ENCODE measurements at places on chromosomes 16 and 17. TPM values are rescaled to one million over a fixed set of nuclear protein-coding genes. Genes with fewer than 3 reads are reported as not detected.

Gene SYT17
- total RNA-seq, result not detected

Gene CACNA1G
- total RNA-seq, result not detected

Gene HOXB4
- total RNA-seq, result 0.89 TPM

Gene ACSM2A
- not detected for total RNA-seq

Gene TCAP
- total RNA-seq, result 3.0 TPM

Gene CMTM2
- 0.87 TPM for total RNA-seq

Gene TMEM11
- total RNA-seq, result 23.6 TPM

Gene RAB11FIP4
- total RNA-seq, result 22.5 TPM

Gene PAGR1
- total RNA-seq, result 20.2 TPM

Gene SALL1
- total RNA-seq, result not detected

Gene ASGR2
- total RNA-seq, result not detected

Gene SULT1A1
- 15.6 TPM for total RNA-seq

Gene KLHL10
- total RNA-seq, result 0.14 TPM

Gene ATP2A1
- total RNA-seq, result 7.4 TPM

Gene PRAC1
- total RNA-seq, result not detected

Gene CDH3
- 18.6 TPM for total RNA-seq

Gene TEX14
- 0.98 TPM for total RNA-seq

Gene TMEM220
- 1.7 TPM for total RNA-seq

Gene C17orf50
- not detected for total RNA-seq

Gene CPHXL2
- total RNA-seq, result not detected

Gene HIC1
- total RNA-seq, result 36.8 TPM

Gene ZG16
- total RNA-seq, result not detected

Gene OTOP2
- not detected for total RNA-seq

Gene TNK1
- total RNA-seq, result 2.7 TPM

Gene CTRB1
- total RNA-seq, result not detected

Gene HNF1B
- total RNA-seq, result 0.14 TPM

Gene FBXW10B
- total RNA-seq, result 0.23 TPM

Gene ZNF469
- 0.54 TPM for total RNA-seq

Gene LAT
- 440 TPM for total RNA-seq

Gene KRT26
- total RNA-seq, result not detected

Gene IRX5
- not detected for total RNA-seq

Gene GCGR
- total RNA-seq, result not detected

Gene ITGB3
- 0.10 TPM for total RNA-seq

Gene IRX6
- not detected for total RNA-seq

Gene CEP295NL
- total RNA-seq, result not detected

Gene SHCBP1
- total RNA-seq, result 41.3 TPM

Gene TMC8
- 187 TPM for total RNA-seq

Gene TBC1D26
- 1.0 TPM for total RNA-seq

Gene TERB1
- not detected for total RNA-seq

Gene ATAD5
- 32.5 TPM for total RNA-seq

Gene NPTX1
- total RNA-seq, result 23.0 TPM

Gene BAIAP3
- 0.34 TPM for total RNA-seq

Gene ZFP1
- 13.5 TPM for total RNA-seq

Gene ARL4D
- total RNA-seq, result 2.1 TPM

Gene SMARCD2
- total RNA-seq, result 90.3 TPM

Gene AURKB
- 319 TPM for total RNA-seq

Gene P2RX5
- total RNA-seq, result 82.9 TPM

Gene NOG
- 0.16 TPM for total RNA-seq

Measured in activated naive CD4-positive, alpha-beta T cell treated with anti-CD3 and anti-CD28 coated beads, Interleukin-2, amount 50 U/mL, for 72 hours (primary cell).